ENCODE measurements at places on chromosomes 6 and 20. TPM values are rescaled to one million over a fixed set of nuclear protein-coding genes. Genes with fewer than 3 reads are reported as not detected.
A peak's percentile ranks its signal among the peaks of the same experiment; 100 is the strongest.

- DNase-seq, result no peak
Observed at GRCh38 chr6:46898006-46898405, 23.7 kb downstream of the ADGRF5 start.

DNA sequence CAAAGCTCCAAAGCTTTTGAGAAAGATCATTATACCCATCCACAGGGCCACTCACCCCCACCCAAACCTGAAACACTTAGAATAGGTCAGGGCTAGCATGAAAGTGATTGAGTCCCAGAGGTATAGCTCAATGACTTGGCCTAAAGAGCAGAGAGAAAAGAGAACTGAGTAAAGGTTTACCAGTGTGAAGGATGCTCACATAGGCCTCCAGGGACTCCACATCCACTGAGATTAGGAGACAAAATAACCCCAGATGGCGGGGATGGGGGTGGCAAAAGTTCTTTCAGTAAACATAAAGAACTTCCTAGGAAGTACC lies 12.2 kb downstream of the SAYSD1 start:
- no peak for DNase-seq

DNA sequence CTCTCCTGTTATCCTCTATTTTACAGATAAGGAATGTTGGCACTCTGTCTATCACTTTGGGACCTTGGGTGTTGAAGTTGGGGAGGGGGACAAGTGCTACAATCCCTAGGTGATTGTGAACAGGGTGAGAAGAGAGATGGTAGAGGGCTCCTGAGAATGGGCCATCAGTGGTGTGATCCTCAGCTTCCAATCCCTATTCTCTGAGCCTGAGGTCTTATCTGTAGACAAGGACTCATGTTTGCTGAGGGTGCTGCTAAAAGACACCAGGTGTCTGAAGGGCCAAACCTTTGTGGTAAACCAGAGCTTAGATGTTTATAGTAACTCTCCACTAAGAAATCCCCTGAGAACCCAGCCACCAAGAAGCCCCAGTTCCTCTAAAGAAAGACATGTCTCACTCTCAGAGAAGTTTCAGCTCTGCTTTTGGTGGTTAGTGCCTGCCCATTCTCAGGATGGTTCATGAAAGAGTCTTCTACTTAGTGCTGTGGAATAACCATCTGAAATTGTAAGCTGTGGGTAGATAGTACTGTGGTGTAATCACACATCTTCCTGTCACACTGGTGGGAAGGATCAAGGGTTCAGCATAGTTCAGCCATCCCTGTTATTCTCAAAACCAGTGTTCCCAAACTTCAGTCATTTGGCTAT lies 58.2 kb upstream of the IL20RA start:
- DNase-seq, result no peak

- no peak for DNase-seq
Observed at GRCh38 chr6:35358086-35358485, 15.7 kb downstream of the PPARD start.

DNA sequence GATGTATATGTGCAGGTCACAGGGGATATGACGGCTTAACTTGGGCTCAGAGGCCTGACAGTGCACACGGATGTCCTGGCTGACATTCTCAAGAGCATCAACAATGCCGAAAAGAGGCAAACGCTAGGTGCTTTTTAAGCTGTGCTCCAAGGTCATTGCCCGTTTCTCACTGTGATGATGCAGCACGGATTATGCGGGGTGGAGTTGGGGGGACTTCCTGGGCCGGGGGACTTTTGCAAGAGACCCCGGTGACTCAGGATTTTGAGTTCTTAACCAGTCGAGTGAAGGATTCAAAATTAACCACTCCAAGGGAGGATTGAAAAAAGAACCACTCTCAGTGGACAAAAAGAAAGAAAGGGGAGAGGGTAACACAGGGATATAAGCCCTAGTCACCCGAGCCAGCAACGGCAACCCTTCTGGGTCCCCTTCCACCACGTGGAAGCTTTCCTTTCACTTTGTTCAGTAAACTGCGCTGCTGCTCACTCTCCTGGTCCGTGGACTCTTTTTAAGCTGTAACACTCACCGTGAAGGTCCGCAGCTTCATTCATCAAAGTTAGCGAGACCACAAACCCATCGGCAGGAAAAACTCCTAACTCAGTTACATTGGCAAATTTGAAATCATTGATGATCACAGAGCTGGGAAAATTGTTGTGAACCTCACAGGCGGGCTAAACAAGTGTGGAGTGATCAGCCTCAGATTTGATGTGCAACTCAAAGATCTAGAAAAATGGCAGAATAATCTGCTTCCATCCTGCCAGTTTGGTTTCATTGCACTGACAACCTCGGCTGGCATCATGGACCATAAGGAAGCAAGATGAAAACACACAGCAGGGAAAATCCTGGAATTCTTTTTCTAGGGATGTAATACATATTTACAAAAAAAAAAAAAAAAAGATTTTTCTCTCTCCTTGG lies 199.3 kb downstream of the ARID1B start:
- peak; percentile 62 for DNase-seq

GRCh38 chr6:3305216-3305565 lies 46.4 kb downstream of the PSMG4 start:
- DNase-seq, result no peak

GRCh38 chr6:157967486-157967885 lies 14.2 kb upstream of the SYNJ2 start:
- DNase-seq, result no peak

DNA sequence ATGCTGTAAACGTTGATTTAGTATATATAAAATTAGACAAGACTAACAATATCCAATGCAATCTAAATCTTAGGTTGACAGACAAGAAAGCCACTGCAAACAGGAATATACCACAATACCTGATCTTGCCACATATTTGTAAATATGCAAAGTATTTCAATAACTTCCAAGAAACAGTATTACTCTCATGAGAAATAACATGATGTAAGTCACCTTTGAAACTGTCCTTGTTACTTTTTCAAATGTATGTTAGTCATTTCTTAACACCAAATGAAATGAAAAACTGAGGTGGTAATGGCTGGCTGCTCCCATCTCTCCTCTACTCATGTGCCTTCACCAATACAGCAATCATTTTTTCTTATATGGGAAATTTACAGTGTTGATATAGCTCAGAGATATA lies 118.7 kb downstream of the ATG5 start:
- DNase-seq, result no peak

GRCh38 chr6:129643176-129643575 lies 66.8 kb downstream of the ARHGAP18 start:
- DNase-seq, result no peak

DNA sequence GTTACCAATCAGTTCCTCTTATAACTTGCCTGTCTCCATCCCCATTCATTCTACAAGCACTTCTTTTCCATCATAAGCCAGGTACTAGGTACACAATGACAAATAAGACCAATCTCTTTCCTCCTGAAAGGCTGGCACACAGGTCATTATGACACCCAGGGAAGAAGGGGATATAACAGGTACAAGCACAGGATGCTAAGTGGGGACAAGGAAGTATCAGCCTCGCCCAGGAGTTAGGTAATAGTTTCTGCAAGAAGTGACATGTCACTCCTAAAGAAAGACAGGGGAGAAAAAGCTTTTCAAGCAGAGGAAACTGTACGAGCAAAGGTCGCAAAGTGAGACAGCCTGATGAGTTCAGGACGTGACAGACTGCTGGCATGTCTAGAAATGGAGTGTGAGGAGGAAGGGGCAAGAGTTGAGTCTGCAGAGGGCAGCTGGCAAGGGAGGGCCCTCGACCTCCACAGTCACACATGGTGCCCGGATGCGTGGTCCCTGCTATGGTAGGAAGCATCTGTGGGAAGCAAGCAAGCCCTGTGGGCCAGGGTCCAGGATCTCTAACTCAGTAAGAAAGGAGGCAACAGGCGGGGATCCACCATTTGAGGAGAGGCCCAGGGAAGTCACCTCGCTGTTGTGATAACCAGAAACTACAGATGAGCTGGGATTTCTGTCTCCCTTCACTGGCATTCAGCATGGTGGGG lies 40.4 kb downstream of the GPLD1 start:
- no peak for DNase-seq

DNA sequence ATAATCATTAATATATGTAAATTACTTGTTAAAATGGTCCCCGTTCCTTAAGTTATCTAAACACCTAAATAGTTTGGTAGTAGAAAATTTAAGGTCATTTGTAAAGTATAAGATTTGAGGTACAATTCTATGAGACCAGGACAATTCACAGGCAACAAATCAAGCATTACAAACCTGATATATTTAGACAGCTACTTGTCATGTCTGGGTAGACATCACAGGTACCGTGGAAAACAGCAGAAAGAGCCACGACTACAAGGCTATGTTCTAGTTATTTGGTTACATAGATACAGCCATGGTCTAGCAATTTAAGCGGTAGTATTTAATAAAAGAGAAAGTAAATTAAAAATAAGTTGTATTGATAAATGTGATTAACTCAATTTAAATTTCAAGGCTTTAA lies 393.1 kb upstream of the ID4 start:
- DNase-seq, result no peak

DNA sequence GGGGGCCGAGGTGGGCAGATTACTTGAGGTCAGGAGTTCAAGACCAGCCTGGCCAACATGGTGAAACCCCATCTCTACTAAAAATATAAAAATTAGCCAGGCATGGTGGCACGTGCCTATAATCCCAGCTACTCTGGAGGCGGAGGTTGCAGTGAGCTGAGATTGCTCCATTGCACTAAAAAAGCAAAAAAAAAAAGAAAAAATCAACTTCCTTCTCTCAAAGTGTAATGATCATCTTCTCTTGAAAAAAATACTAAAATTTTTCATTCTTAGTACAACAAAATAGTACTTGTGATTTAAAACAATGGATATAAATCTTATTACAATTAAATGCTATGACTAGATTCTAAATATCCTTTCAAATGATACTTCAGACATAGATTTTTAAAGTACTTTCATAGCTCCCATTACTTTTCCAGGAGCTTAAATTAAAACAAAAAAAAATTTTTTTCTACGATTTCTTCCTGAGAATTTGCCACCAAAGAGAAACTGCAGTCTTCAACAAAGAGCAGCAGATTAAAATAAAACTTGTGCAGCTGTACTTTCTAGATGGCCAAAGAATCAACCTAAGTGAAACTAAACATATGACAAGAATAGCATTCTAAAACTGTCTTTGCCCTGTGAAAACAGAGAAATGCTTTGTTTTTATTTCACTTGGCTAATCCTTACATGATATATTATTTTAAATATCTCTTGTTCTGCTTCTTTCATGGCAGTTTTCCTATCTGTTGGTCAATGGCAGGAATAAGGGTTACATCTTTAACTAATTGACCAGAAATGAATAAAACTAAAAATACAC lies 75.2 kb downstream of the MAP3K5 start:
- no peak for DNase-seq

- no peak for DNase-seq
Observed at GRCh38 chr6:126664271-126664670, 324.4 kb downstream of the CENPW start.

DNA sequence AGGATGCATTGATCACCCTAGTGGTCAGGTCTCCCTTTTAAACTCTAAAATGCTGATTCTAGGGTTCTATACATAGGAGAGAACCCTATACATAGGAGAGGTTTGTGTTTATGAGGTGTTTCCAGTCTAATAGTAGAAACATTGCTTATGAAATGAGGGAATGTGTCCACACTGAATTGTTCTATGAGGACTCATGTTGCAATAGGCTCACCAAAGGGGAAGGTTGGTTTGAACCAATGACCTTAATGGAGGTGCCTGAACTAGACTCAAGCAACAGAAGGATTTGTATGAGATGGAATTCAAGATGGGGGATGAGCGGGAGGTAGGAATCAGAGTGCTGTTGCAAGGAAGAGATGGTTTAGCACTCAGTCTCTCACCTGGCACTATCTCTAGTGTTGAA lies 33.5 kb upstream of the UBR2 start:
- no peak for DNase-seq

GRCh38 chr6:29301316-29301715 lies at the start of gene OR14J1:
Gene OR14J1 (plus strand): TSS chr6:29301701. CDS start chr6:29306690, 4,989 bp downstream.
- no peak for DNase-seq

DNA sequence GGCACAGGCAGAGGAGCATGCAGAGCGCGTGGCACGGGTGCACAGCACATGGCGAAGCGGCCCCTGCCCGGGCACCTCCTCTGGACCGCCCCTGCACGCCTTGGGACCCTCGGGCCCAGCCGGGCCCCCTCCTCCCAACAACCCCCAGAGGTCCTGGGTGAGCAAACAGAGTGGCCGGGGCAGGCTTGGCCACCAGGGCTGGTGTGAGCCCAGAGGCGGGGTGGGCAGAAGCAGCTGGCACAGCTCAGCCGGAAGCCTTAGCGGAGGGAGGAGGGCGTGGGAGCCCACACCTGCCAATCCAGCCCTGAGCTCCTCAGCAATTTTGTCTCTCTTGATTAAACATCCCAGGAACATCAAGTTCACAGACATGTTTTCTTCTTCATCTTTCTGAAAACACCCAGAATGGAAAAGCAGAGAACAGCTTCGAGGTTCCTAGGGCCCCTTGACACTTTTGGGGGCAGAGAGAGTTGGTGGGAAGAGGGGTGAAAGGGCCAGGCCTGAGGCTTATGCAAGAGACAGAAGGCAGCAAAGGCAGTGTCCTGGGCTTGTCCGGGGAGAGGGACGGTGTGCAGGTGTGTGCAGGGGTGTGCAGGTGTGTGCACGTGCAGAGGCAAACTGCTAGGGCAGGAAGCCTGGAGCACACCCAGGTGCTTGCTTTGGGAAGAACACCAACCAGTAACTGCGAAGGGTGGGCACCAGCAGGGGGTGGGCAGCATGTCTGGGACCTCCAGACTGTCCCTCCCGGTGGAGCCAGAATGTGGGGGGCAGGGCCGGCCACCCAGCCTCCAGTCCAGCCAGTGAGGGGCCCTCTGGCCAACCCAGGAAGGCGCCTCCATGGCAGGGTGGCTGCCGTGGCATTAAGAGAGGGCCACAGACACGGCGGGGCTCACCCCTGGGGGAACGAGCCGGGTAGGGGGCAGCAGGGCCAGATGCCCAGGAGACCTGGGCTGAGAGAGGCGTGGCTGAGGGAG lies 4.8 kb downstream of the HRH3 start:
- DNase-seq, result no peak

DNA sequence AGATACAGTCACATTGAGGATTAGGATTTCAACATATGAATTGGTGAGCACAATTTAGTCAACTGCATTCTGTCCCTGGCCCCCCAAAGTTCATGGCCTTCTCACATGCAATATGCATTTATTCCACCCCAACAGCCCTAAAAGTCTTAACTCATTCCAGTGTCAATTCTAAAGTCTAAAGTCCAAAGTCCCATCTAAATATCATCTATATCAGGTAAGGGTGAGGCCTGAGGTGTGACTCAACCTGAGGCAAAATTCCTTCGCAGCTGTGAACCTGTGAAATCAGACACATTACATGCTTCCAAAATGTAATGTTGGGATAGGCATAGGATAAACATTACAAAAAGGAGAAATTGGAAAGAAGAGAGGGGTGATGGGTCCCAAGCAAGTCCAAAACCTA lies 27.8 kb downstream of the CLIC5 start:
- peak; percentile 35 for DNase-seq

WASF1 gene
- total RNA-seq, result 0.58 TPM

DEFB132 gene
- not detected for total RNA-seq

OR2J3 gene
- total RNA-seq, result not detected

CRYBG1 gene
- 0.45 TPM for total RNA-seq

PDYN gene
- total RNA-seq, result not detected

MUC22 gene
- total RNA-seq, result not detected

SLC17A1 gene
- total RNA-seq, result not detected

NFKBIL1 gene
- 0.45 TPM for total RNA-seq

WFDC9 gene
- total RNA-seq, result not detected

SCRT2 gene
- total RNA-seq, result not detected

TENT5A gene
- total RNA-seq, result 54.0 TPM

All from stomach (tissue), 19 donors.